ENCODE measurements at places on chromosomes 12 and 14. TPM values are rescaled to one million over a fixed set of nuclear protein-coding genes. Genes with fewer than 3 reads are reported as not detected.

The MGP gene
- total RNA-seq: 1.2 TPM

DNA sequence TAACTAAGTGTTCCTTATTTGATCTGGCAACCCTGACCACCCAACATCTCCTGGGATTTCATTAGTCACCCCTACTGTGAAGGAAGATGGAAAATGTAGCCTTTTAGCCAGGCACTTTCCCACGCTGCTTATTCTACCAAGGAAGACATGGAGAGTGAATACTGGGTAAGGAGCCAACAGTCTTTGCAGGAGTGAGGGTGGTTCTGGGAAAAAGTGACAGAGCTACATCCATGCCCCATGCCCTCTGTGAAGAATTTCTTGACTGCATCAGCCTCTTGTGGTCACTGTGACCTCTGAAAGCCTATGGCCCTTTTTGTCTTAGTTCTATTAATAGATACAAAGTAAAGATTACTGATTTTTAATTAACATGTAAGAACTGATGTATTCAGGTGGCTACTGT lies 196.0 kb upstream of the EEA1 start:
- DNase-seq: no peak

- DNase-seq: no peak
Measured at GRCh38 chr14:80930836-80931389, 10.6 kb downstream of the CEP128 start.

The DLST gene
- total RNA-seq: 67.5 TPM

- DNase-seq: peak; percentile 19
Measured at GRCh38 chr14:74804219-74804825, 41.2 kb downstream of the YLPM1 start.

The FBXO21 gene
- total RNA-seq: 13.8 TPM

The GLS2 gene
- not detected for total RNA-seq

The GPR137C gene
- 0.07 TPM for total RNA-seq

DNA sequence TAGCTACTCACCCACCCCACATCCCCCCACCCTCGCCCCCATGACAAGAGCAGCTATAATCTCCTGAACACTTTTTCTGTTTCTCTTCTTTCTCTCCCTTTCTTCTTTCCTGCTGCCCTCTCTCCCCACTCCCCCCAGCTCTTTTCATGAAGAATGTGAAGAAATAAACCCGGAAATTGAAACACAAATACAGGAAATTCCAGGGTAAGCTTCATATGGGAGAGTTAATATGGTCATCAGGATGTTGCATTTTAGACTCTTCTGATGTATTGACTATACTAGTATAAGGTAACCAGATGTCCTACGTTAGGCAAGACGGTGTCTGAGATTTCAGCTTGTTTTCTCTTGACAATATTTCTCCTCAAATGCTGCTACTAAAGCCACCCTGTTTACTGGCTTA lies 41.6 kb upstream of the LRIG3 start:
- no peak for DNase-seq

The SERPINA10 gene
- total RNA-seq: not detected

DNA sequence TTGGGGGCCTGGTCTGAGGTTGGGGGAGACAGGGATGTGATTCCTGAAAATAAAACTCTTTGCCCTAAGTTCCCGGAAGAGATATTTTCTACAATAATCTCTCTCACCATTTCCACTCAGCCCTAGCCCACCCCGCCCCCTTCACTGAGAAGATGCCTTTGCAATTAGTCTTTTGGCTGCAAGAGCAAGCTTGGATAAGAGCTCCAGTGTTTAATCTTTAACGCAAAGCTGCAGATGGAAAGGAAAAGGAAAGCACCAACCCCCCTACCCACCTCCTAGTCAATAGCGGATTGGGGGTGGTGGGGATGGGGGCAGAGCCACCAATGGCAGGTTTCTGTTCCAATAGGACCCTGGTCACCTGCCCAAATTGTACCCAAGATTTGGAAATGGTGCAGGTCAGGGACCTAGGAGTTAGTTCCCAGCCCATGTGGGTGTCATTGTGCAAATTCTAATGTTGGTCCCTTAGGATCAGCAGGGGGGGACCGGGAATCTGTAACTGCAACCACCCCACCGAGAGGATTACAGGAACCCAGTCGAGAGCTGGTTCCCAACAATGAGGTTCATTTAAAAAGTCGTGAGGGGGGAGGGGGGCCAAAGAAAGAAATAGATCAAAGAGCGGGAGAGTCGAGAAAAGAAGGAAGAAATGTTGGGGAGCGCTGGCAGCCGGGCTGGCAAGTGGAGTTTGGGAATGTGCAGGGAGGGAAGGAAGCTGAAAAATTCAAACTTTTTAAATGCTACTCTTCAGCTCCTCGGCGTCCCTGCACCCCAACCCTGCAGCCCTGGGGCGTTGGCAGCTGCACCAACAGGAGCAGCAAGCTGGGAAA lies 1.6 kb downstream of the ZFP36L1 start:
- DNase-seq: no peak

The P2RX2 gene
- not detected for total RNA-seq

DNA sequence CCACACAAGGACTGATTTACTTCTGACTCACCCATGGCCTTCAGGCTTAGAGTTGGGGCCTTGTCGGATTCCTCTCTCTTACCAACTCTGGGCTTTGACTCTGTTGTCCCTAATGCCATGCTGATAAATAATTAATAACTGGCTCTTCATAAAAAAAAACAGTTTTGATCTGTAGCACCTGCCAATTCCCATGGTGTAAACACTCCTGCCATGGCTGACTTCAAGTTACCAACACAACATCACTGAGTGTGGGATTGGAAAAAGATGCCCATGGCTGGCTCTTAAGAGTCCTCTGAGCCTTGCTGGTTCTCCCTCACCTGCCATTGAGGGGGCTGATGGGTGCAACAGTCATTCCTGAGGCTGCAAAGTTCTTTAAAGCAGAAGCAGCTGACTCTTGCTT lies 104.8 kb downstream of the KIF26A start:
- no peak for DNase-seq

The ST8SIA1 gene
- total RNA-seq: 4.3 TPM

DNA sequence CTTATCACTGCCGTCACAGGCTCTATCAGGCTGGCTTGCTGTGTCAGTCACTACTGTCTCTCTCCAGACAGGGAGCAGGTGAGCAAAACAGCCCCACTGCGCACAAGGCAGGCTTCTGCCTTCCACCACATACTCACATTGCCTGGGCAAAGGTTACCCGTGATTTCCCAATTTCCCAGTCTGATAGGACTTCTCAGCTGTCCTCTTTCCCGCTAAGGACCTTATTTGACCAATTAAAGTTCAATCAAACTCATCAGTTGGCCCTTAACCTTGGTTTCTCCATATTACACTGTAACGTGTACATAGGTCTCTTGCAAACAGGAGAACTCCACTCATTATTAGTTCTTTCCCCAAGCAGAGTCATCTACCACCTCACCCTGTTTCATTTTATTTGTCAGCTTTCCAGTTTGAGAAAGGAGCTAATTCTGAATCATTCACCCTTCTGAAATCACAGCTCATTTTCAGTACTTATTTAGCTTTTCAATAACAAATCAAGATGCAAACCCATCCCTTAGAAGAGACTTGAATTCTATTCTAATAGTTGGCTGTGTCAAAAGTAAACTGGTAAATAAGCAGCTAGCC lies 170.8 kb downstream of the ESR2 start:
- no peak for DNase-seq

DNA sequence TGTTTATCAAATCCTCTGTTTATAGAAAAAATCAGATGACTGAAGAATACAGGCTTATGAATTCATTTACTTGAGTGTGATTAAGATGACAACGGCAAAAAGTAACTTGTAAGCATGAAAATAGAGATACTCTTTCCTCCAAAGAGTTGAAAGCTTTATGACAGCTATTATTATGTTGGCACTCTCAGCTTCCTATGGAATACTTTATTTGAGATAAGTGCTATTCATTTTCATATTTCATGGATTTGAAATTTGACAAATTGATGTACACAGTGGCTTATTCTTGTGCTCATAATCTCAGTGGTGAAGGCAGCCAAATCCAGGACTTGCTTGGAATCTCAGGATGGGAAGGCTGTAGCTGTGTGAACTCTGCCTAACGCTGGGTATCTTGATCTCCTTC lies 991.6 kb downstream of the GALC start:
- DNase-seq: no peak

- no peak for DNase-seq
Measured at GRCh38 chr12:114902665-114903064, 218.7 kb upstream of the TBX3 start.

GRCh38 chr12:51395283-51396230 lies 4.4 kb upstream of the GALNT6 start:
- DNase-seq: peak; percentile 79

The OVCH1 gene
- not detected for total RNA-seq

DNA sequence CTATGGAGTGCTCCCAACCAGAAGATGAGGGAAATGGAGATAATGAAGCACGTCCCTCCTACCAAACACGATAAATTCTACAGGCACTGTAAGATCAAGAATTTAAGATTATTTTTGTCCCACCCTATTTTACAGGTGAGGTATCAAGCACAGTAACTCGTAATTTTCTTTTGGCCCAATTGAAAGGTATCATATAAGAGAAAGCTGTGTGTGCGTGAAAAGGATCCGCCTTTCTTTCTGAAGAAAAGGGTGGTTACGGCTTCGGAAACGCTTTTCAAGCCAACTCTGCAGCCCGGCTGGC lies 733 bp upstream of the KLHDC2 start:
- DNase-seq: no peak

The LALBA gene
- total RNA-seq: not detected

DNA sequence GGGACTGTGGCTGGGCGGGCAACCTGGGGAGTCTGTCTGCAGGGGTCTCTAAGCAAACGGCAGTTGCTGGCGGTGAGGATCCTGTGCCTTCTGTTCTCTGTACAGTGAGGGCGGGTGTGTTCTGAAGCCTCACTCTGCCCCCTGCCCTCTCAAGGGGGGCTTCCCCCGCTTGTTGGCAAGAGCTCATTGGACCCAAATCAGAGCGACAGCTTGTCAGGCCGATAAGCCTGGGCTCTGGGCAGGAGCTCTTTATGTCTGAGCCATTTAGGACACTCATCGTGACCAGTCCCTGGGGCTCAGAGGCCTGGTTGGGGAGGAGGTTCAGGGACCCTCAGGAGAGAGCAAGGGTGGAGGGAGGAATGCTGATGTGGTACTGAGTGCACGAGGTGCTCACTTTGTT lies 136.0 kb downstream of the TSPAN9 start:
- no peak for DNase-seq

- peak; percentile 58 for DNase-seq
Measured at GRCh38 chr14:21098076-21098891, at the start of gene ZNF219. Gene ZNF219 (minus strand): TSS chr14:21098655. CDS start chr14:21093591, 5,064 bp downstream.
